NCI-H1436 treated with DMSO at 0.1 percent for 48 hours (cell line): ENCODE measurements at places on chromosomes 2 and 18.

- no peak for DNase-seq
These were observed 158.0 kb downstream of the ANKRD30B start for GRCh38 chr18:14905979-14906378.

GRCh38 chr2:100588071-100588786, 25.4 kb downstream of the PDCL3 start:
- DNase-seq: no peak

DNA sequence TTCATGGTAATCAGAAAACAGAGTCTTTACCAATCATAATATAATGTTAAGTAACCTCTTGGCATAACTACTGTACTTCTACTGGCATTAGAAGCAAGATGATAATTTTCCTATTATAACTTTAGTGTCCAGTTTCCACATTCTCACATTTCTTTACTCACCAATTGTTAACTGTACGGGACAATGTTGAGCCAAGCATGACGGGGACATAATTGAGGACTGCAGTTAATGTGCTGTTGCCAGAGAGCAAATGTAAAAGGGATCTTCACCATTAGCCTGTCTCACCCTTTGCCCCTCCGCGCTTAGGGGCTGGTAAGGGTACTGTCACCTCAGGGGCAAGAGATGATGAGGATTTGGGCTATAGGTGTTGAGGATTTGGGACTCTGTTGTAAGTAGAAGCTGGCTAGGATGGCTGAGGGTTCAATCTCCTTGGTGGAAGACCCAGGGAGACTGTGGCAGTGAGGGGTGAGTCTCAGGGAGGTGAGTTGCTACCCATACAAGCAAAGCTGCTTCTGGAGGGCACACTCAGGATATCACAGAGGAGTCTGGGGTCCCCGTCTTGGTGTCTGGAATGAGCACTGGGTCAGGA, 54.4 kb upstream of the IL1RL1 start:
- DNase-seq: no peak

DNA sequence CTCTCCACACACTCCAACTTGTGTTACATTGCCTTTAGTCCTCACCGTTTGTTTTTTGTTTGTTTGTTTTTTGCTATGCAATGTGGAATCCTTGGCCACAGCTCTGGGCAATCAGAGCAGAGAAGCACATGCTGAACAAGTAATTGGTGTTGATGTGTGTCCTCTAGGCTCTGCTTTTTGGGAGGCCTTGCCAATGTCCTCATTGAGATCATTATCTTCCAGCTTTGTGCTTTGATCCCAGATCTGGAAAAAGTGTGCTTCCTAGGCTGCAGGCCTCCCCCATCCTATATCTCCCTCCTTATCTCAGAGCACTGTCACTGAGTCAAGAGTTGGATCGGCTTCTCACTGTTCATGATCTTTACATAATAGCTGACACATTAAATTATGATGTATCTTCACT, 25.9 kb downstream of the OSR1 start:
- DNase-seq: no peak

- no peak for DNase-seq
These were observed 92.7 kb upstream of the CD302 start for GRCh38 chr2:159890551-159891266.

GRCh38 chr2:32838949-32839348, 107.8 kb upstream of the LTBP1 start:
- DNase-seq: no peak

- DNase-seq: no peak
These were observed 260.5 kb upstream of the ZNF521 start for GRCh38 chr18:25612466-25612865.

GRCh38 chr2:215427585-215427984, 8.3 kb downstream of the FN1 start:
- DNase-seq: no peak

GRCh38 chr2:24343225-24343882, 17.0 kb downstream of the ITSN2 start:
- DNase-seq: no peak

DNA sequence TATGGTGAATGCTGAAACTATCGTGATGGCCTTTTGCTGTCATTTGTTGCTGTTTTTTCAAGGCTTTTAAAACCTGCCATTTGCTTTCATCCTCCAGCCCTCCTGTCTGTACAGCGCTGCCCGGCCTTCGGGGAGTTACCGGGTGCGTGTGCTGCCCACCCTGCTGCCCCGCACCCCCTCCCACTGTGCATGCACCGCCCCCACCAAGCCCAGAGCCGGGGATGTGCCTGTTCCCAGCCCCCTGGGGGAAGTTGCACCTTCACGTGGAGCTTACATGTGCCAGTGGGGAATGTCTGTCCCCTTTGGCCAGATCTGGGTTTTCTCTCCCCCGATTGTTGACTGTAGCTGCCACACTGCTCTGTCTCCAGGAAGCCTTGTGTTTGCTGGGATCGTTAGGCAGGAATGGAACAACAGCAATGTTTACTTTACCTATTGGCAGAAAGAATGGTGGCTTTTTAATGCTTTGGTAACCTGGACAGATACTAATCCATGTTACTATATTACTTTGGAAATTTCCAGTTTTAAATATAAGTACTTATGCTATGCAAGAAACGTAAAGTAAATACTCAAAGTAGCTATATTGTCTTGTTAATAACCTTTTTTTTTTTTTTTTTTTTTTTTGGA, 64.8 kb upstream of the RBM44 start:
- DNase-seq: no peak

GRCh38 chr2:110852541-110853263, 120.3 kb downstream of the ACOXL start:
- DNase-seq: no peak

- DNase-seq: no peak
These were observed 42.1 kb upstream of the REL start for GRCh38 chr2:60839126-60839813.

DNA sequence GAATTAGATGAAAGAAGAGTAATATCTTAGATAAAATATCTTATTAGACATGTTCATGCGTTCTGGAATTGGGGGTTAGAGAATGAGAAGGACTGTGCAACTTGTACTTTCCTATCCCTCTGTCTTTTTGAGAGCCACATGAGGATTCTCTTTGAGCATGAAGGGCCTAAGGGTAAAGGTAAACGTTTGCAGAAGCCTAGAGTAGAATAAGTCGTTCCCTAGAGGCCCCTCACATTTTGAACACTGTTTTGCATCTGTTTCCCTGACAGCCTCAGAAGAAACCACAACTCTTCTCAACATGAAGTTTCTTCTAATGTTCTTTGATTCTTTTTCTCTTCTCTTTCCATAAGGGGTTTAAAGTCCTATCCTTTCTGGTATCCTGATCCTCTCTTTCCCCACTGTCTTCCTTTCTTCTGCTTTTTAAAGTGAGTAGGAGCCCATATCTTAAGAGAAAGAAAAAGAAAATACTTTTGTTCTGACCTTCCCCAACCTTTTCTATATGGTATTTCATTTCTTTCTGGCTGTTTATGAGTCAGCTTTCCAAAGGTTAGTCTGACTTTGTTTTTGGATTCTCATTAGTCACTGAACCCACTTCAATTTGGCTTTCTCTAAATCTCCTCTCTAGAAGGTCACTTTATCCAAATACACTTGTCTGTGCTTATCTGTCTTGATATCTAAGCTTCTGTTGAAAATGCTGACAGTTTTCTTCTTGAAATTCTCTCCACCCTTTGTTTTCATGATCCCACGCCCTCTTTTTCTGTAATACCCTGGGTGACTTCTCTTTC, 34.8 kb downstream of the PPP1R1C start:
- DNase-seq: peak; percentile 40

DNA sequence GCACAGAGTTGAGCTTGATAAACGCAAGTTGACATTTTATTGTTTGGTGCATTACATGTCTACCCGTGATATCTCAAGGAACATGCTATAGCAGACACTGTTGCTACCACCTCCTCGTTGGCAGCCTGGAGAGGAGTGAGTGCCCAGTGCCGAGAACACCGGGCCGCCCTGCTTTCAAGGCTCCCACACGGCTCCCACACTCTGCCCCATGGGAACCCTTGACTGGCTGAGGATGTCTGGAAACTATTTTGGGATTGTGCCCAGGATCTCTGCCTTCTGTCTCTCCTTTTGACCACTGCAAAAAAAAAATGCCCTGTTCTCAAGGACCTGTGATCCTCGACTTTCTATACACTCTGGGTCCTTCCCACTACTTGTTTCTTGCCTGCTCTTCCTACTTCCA, 21.1 kb downstream of the TET3 start:
- DNase-seq: no peak

- DNase-seq: no peak
These were observed 805 bp downstream of the CIDEA start for GRCh38 chr18:12254820-12255511.

DNA sequence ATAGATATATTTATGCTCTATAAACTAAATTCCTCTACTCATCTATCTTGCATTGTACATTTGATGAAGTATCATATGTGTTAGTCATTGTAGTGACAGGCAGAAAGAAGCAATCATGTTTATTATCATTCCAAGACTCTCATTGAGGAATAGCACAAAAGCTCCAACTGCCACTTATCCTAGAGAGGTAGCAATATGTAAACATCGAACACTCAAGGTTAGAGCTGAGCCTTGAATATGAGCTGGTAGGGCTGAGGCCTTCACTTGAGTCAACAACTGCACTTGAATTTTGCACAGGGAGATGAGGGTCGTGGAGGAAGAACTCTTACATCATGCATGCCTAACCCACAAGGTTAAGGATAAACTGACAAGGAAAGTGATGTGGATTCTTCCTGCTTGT, 900.9 kb downstream of the CPS1 start:
- DNase-seq: peak; percentile 22

DNA sequence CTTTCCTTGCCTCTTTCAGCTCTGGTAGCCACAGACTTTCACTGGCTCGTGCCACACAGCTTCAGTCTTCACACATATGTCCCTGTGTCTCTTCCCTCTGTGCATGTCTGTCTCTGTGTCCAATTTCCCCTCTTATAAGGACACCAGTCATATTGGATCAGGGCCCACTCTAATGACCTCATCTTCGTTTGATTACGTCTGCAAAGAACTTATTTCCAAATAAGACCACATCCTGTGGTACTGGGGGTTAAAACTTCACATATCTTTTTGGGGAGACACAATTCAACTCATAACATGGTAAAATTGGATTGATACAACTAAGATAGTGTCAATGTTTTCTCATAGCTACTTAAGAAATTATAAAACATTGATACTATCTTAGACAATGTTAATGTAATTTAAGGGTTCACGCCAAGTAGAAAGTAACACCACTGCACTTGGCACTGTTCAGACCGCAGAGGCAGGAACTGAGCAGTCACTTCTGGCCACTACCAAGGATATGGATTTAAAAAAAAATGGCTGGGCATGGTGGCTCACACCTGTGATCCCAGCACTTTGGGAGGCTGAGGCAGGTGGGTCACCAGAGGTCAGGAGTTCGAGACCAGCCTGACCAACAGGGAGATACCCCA, 119.6 kb upstream of the EPAS1 start:
- no peak for DNase-seq

DNA sequence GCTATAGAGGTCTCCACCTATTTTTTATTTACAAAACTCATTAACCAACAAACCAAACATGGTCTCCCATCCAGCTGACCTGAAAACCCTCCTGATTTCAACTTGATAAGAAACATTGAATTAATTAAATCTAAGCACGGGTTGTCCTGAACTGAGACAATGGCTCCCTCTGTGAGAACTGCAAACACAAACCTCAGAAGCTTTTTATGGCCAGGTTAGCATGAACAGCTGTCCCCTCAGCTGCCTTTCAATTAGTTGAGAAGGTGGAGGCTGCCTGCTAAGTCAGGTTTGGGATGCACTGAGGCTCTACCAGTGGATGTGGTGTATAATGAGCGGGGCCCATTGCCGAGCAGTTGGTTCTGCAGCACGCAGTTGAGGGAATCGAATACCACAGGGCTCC, 258.5 kb upstream of the DDX18 start:
- no peak for DNase-seq

- no peak for DNase-seq
These were observed 6.9 kb upstream of the CTIF start for GRCh38 chr18:48531908-48532307.

DNA sequence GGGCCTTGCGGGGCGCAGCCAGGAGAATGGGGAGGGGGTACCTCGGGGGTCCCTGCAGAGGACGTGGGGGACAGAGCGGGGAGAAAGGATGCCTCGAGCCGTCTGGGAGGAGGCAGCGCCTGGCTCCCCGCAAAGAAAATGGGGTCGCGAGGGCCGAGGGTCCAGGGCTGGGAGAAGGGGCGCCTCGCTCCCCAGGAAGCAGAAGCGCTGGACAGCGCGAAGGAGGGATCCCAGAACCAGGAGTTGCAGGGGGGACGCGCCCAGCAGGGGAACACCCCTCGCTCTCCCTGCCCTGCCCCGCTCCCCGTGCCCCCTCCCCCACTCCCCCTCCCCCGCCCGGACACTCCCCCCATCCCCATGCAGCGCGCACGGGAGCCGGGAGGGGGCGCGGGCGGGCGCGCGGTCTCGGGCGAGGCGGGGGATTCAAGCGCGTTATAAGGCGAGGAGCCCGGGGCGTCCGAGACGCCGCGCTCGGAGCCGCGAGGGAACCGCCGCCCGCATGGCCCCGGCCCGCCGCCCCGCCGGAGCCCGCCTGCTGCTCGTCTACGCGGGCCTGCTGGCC, at the start of gene ERFE:
ERFE (plus strand) TSS at position 462 of the 562 bp plus-strand sequence; CDS start at position 500, 38 bp downstream.
- no peak for DNase-seq

DNA sequence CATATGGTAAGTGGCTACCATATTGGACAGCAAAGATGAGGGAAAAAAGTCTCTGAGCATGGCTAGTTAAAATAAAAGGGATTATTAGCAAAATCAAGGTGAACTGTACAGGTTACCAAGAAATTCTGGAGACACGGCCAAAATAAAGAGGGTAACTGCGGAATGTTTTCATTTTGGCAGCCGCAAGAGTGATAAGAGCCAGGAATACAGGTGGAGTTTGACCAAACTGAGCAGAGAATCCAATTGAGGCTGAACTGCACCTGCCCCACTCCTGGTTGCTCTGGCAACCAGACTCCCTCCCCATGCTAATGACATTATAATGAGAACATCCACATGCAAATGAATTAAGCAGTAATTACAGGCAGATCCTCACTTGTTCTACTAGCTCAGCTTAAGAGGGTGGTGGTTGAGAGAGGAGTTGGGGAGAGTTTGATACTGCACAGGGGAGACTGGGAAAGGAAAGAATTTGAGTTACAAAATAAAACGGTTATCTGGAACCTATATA, 18.8 kb upstream of the EPHA4 start:
- DNase-seq: no peak

GRCh38 chr2:8609357-8609811, 72.5 kb upstream of the ID2 start:
- no peak for DNase-seq

- no peak for DNase-seq
These were observed 240.7 kb upstream of the FAM98A start for GRCh38 chr2:33839791-33840190.

DNA sequence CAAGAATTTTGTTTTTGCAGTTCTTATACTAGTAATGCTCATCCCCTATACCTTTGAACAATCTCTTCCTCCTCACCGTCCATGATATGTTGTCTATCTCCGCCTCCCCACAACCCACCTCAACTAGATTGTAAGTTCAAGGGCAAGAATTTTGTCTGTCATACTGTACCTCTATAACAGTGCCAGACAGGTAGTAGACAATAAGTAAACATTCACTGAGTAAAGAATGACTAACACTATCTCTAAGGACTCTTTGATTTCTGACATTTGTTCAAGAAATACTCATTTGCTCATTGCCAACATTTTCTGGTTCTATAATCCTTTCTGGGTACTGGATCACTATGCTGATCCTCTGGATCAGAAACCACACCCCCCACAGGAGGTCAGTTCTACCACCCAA, 82.4 kb downstream of the EXOC6B start:
- DNase-seq: no peak
